ENCODE measurements at places on chromosomes 3 and 15.

DNA sequence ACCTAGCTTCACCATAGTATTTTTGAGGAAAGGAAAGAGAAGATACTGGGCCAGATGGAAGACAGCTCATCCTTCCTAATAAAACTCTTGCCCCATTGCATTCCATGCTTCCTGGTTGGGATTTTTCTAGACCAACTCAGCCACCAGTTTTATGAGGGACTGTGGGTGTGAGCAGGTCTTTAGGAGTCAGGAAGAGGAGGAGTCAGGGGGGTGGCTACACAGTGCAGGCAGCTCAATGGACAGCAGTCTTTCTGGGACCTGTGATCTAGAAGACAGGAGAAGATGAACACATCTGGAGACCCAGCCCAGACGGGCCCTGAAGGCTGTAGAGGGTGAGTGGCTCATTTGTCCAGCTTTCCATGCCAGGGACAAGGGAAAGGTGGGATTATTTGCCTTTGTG is at the start of gene NOX5:
Gene NOX5 (plus strand): TSS at position 242 of the 400 bp plus-strand sequence. CDS start 41 bp downstream, at position 283.
- DNase-seq: no peak

- DNase-seq: peak; percentile 41
Observed at GRCh38 chr3:151351219-151351618, 21.9 kb upstream of the P2RY13 start.

DNA sequence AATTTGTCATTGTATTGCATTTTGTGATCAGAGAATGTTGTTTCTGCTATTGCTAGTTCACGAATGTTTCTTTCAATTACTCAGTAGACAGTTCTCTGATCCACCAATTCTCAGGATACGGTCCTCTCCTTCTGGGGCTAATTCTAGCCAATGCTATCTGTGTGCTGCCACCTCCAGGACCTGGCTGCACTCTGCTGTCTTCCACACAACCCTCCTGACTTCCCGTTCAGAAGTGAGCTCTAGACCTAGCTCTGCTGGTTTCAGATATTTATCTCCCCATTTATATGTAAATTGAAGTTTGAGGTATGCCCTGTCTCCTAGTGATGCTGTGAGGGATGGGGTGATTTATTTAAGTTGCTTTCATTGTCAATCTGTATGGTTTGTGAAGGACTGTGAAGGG is 21.7 kb upstream of the UBL7 start:
- no peak for DNase-seq

- DNase-seq: no peak
Observed at GRCh38 chr15:79366691-79367090, 55.8 kb downstream of the TMED3 start.

DNA sequence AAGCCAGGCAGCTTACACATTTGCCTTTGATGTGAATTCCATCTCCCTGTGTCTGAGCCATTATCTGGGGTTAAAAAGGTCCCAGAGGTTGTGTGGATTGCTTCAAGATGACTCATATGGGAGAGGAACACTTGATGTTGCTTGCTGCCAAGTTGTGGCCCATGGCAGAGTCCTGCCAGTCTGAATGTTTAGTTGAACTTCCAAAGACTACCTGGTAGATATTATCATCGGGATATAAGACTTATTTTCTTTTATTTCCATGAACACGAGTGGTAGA is 85.6 kb downstream of the TJP1 start:
- DNase-seq: no peak

DNA sequence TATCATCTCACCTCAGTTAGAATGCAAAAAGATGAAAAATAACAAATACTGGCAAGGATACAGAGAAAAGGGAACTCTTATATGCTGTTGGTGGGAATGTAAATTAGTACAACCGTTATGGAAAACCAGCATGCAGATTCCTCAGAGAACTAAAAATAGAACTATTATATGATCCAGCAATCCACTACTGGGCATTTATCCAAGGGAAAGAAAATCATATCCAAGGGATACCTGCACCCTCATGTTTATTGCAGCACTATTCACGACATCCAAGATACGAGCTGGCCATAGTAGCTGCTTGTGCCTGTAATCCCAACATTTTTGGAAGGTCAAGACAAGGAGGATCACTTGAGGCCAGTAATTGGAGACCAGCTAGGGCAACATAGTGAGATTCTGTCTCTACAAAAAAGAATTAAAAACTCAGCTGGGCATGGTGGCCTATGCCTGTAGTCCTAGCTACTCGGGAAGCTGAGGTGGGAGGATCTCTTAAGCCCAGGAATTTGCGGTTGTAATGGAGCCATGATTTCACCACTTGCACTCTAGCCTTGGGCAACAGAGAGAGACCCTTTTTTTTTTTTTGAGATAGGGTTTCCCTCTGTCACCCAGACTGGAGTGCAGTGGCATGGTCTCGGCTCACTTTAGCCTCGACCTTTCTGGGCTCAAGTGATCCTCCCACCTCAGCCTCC is 26.6 kb downstream of the USP50 start:
- DNase-seq: no peak

DNA sequence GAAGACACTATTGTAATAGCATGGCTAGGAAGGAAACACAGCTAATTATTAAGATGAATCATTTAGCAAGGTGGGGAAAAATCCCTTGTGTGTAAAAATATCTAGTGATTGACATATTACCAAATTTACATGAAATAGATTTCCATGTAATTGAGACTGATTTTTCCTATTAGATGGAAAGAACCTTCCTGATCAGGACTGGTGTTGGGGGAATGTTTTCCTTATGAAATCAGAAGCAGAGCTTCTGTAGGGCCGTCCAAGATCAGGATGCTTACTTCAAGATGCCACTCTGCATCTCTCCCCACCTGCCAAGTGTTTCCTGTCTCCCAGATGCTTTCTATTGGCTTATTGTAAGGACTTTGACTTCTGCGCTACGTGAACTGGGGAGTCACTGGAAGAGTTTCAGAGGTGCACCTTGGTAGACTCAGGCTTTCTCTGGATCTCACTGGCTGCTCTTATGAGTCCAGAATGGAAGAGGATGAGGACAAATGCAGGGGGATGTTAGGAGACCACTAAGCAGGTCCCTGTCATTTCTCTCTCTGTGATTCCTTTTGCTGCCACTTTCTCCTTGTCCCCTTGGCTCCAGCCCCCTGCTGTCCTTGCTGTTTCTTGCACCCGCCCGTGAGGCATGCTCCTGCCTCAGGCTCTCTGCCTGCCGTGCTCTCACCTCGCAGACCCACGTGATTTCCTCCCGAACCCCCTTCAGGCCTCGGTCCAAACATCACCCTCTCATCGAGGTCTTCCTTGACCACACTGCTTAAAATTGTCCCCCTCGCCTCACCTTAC is 30.1 kb downstream of the BTD start:
- DNase-seq: no peak

- no peak for DNase-seq
Observed at GRCh38 chr3:135199137-135199536, 404.1 kb downstream of the EPHB1 start.

GRCh38 chr15:52103217-52104207 is 9.1 kb downstream of the BCL2L10 start:
- peak; percentile 88 for DNase-seq

GRCh38 chr3:48970586-48970985 is 19.5 kb upstream of the P4HTM start:
- no peak for DNase-seq

GRCh38 chr15:34339946-34340345 is 2.4 kb upstream of the SLC12A6 start:
- no peak for DNase-seq

DNA sequence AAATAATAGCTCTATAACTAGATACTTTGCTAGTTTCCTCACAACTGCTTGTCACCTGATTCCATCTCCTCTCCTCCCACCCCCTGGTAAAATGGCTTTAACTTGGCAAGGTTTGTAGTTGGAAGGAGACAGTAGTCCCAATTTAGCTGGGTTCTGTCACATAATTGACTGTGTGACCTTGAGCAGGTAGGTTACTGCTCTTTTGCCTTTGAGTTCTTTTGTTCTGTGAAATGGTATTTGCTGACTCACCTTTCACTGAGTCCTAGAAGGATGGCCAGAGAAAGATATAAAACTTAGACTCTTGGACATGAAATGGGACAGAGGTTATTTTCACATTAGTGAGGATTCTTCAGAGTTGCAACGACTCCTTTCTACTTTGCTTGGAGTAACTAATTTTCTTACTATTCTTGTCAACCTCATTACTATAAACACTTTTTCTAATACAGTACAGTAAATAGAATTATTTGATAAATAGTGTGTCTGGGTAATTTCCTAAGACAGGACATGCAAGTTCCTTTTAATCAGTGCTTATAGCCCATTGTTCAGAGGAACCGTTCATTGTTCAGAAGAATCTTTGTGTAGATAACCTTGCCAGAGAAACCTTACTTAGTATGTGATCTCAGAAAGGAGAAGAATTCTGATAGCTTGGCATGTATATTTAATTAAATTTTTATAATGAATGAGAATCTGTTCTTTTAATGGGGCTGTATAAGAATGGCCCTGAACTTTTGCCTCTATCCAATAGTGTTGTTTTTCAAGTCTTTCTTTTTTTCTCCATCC is 14.3 kb downstream of the AKAP13 start:
- no peak for DNase-seq

- DNase-seq: no peak
Observed at GRCh38 chr15:67184208-67184925, 70.1 kb downstream of the AAGAB start.

All from suppressor macrophage (primary cell).